ENCODE measurements at places on chromosomes 16 and 17.

- no peak for DNase-seq
These were observed 81.5 kb upstream of the TNRC6C start for GRCh38 chr17:77877036-77877435.

DNA sequence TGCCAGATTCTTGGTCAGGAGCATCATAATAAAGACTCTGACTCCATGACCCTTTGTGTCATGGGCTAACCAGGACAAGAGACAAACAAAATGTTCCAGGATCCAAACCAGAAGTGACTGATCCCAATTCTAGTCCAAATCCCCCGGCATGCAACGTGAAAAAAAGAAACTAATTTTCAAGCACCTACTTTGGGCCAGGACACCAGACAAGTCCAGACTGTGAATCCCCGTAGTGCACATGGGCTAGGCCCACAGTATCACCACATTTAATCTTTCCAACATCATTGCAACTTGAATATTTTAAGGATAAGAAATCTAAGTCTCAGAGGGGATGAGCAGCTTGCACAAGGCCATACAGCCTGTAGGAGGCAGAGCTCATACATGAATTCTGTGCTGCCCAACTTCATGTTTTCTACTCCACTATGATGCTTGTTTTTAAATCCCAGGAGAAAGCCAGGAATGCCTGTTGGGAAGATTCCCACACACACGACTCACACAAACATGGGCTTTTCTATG, 365.7 kb downstream of the NPIPA8 start:
- no peak for DNase-seq

DNA sequence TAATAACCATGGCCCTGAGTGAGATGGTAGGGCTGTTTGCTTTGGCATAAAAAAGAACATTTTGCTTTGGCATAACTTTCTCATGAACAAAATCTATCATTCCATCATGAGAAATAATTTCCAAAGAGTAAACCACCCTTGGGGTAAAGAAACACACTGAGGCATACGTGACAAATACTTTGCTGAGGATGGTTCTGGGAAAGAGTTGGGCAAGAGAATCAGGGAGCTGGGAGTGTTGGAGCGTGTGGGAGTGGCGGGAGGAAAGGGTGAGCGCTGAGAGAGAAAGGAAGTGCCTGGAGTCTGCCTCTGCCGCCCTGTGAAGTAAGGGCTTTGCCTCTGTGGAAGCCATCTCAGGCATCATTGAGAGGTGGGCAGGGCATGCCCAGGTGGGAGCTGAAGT, 60.2 kb upstream of the ARHGAP44 start:
- no peak for DNase-seq

GRCh38 chr16:89031715-89032659, 55.0 kb upstream of the CBFA2T3 start:
- DNase-seq: peak; percentile 40

DNA sequence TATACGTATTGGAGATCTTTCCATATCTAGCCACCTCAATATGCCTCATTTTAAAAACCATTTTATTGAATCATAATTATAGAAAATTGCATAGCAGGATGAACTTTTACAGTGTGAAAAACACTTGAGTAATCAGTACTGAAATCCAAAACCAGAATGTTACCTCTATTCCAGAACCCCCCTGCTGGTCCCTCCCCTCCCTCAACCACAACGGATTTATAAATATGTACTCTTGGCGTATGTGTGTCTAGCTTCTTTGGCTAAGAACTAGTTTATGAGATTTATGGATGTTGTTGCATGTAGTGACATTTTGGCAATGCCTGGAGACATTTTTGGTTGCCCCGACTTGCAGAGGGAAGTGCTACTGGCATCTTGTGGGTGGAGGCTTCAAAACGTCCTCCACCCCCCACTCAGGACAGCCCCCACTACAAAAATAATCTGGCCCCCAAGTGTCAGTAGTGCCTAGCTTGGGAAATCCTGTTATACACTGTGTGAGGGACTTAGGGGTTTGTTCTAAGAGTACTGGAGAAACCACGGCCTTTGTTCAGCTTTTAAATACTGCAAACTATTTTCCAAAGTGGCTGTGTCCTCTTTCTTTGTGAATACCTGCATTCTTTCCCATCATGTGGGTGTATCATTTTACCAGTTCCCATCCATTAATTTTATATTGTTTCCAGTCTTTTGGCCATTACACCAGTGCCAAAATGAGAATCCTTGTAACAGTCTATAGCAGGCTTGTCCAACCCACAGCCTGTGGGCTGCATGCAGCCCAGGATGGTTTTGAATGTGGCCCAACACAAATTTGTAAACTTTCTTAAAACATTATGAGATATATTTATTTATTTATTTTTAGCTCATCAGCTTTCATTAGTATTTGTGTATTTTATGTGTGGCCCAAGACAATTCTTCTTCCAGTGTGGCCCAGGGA, 23.7 kb downstream of the ITPRIPL2 start:
- DNase-seq: no peak

- DNase-seq: no peak
These were observed 35.3 kb upstream of the PITPNM3 start for GRCh38 chr17:6591599-6592158.

DNA sequence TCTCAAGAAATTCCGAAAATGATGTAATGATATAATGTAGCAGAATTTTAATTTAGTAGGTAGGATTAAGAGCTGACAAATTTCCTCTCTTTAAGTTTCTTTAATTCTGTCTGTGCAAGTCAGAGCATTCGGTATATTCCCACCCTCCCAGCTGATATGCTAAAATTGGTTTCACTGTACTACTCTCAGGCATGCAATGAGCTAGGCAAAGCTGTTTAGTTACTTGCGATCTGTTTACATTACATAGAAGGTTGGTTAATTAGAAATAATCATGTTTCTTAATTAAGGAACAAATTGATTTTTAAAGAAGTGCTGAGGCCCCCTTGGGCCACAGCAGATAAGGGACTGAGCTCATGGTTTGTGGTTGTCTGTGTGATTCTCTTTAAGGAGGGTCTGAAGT, 432.8 kb upstream of the HSBP1 start:
- no peak for DNase-seq

DNA sequence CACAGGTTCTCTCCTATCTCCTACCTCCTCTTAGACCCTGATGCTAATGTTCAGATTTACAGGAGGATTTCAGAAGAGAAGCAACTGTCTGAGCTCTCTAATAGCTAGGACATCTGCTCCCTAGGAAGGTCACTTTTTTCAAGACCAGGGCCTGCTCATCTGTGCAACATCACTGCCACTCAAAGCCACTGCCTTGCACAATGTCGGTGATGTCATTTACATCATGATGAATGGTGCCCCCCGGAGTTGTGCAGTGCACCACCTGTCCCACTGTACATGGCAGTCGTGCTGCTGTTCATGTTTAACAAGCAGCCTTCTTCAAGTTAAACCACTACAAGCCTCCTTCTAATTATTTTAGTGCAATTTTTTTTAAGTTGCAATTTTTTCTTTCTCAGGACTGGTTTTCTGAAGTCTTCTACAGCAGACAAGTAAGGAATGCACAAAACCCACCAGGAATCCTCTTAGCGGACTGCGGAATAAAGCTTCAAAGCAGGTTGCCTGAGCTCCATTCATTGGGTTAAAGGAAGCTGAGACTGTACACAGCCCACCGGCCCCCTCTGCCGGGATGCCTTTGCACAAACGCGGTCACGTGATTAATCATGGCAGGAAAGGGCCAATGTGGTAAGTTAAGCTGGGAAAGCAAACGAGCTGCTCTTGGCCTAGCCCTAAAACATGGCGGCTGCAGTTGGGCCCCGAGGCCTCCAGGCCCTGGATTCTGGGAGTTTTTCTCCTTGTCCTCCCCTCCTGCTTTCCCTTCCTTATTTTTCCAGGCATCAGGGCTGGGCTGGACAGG, 74.1 kb downstream of the MYH11 start:
- no peak for DNase-seq

- no peak for DNase-seq
These were observed 81.4 kb downstream of the C17orf67 start for GRCh38 chr17:56752263-56752836.

DNA sequence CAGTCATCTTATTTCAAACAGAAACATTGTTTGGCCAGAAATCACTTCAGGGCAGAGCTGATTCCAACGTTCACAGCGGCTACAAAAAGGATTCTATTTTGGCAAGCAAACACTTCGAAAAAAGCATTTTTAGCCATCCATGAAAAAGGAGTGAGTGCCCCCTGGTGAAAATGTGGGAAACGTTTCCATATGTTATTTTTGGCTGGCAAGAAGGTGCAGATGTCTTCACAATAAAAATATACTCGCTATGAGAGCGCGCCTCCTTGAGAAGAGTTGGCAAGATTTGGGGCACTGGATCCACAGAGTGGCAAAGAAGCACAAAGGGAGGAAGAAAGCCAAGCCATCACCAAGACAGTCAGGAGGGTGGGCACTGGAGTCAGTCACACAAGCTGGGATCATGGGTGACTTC, 191.1 kb downstream of the CHD9NB start:
- no peak for DNase-seq

GRCh38 chr17:65173284-65173793, 36.2 kb downstream of the RGS9 start:
- DNase-seq: peak; percentile 53

DNA sequence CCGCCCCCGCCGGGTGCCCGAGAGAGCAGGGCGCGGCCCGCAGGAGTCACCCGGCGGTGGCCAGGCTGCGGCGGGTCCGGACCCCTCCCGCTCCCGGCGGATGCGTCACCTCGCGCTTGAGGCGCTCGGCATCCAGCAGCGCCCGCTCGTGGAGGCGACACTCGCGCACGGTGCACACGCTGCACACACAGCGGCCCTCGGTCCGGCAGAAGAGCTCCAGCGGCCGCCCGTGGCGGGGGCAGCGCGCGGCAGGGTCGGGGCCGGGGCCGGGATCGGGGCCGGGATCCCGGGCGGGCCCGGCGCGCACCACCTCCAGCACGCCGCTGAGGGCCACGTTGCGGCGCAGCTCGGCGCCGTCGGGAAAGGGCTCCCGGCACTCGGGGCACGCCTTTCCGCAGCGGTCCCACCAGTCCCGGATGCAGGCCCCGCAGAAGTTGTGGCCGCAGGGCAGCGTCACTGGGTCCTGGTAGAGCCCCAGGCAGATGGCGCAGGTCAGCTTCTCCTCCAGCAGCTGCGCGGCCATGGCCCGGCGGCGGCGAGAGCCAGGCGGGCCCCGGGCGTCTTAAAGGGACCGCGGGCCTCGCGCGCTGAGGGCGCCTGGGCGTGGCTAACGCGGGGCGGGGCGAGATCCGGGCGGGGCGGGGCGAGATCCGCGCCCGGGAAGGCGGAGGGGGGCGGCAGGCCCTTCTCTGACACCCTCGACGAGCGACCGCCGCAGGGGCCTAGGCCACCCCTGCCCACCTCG, at the start of gene TRIM65:
Gene TRIM65 (minus strand): TSS at position 537 of the 745 bp plus-strand sequence. CDS start 14 bp downstream, at position 523.
- DNase-seq: peak; percentile 74

- DNase-seq: no peak
These were observed 25.6 kb downstream of the MAPK8IP3 start for GRCh38 chr16:1731603-1732002.

- no peak for DNase-seq
These were observed 9.1 kb downstream of the SRL start for GRCh38 chr16:4232541-4233386.

DNA sequence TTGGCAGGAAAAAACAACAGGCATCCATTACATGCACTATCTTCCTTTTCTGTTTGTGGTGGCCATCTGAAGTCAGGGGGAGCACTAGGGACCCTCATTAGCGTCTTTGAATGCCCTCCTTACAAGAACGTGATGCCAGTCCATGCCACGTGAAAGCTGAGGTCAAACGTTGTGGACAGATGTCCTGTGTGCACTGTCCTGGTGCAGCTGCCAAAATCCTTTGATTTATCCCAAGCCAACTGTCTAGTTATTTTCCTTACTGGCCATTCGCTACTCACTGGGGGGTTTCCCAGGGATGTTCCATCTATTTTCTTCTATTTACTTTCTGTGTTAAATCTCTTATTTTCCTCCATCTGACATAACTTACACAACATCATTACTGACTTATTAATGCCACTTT, 135.7 kb downstream of the ABCA8 start:
- DNase-seq: no peak

DNA sequence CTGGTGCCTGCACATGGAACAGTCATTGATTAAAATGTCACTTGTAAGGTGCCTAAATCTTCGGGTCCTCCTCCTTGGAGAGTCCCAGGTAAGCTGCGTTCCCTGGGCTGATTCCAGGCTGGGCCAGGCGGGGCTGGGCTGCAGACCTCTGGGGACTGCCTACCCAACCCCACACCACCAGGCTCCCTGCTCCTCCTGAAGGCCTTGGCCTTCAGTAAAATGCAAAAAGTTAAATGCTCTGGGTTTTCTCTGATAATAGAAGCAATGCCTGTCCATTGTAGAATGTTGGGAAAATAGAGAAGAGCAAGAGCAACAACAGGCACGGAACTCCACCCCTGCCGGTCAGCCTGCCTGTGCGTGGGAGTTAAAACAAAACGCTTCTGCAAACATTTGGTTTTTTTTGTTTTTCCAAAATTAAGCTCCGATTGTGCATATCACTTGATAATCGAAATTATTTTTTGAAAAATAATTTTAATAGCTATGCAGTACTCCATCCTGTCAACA, 363.9 kb downstream of the SEC14L1 start:
- no peak for DNase-seq

DNA sequence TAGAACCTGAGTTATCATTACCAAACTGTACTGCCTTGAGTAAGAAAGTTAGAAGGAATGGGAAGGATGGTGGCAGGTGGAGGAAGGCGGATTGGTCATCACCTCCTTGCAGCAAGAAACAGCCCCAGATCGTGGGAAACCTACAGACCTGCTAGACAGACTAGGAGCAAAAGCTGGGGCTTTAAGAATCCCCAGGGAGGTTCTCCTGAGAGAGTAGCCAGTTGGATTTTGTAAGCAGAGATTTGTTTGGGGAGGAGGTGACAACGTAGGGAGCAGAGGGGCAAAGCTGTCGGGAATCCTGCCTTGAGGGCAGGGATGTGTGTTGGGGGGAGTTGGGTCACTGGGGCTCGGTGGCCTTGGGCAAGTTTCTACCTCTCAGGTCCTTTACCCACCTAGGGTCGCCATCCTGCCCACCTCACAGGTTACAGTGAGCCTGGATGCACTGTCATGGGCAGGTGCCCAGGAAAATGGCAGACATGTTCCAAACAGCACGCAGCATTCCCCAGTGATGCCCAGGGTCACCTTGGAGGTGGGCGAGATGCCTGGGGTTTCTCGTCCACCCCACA, 49.2 kb upstream of the STH start:
- no peak for DNase-seq

GRCh38 chr17:38460716-38461630, 32.7 kb downstream of the ARHGAP23 start:
- DNase-seq: no peak
